Activated CD4-positive, alpha-beta T cell treated with anti-CD3 and anti-CD28 coated beads, Interleukin-2, amount 10 ng/mL, durations not matched to agents 7 days and 5 days (primary cell): ENCODE measurements at places on chromosomes 3 and 15. TPM values are rescaled to one million over a fixed set of nuclear protein-coding genes. Genes with fewer than 3 reads are reported as not detected.

The ACTRT3 gene
- total RNA-seq = 0.20 TPM

GRCh38 chr3:184635126-184635525 lies 73.5 kb downstream of the EPHB3 start:
- peaks cover 4% of the 10 kb centered on the region for H3K27me3 ChIP-seq
- peak overlapping the region; percentile 63 for H3K27ac ChIP-seq
- no peak overlapping the region for H3K4me3 ChIP-seq
- H3K36me3 ChIP-seq = no peaks in the 10 kb centered on the region
- peaks cover 5% of the 10 kb centered on the region for H3K4me1 ChIP-seq
- DNase-seq = no peak

DNA sequence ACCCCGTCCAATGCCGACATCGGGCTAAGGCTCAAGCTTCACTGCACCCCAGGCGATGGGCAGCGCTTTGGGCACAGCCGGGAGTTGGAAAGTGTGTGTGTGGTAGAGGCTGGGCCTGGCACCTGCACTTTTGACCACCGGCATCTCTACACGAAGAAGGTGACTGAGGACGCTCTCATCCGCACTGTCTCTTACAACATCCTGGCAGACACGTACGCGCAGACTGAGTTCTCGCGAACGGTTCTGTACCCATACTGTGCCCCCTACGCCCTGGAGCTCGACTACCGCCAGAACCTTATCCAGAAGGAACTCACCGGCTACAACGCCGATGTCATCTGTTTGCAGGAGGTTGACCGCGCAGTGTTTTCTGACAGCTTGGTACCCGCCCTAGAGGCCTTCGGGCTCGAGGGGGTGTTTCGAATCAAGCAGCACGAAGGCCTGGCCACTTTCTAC lies 1.0 kb downstream of the PDE12 start:
- no peaks in the 10 kb centered on the region for H3K27me3 ChIP-seq
- H3K4me3 ChIP-seq = peak overlapping the region; percentile 87
- H3K36me3 ChIP-seq = peaks cover 36% of the 10 kb centered on the region

DNA sequence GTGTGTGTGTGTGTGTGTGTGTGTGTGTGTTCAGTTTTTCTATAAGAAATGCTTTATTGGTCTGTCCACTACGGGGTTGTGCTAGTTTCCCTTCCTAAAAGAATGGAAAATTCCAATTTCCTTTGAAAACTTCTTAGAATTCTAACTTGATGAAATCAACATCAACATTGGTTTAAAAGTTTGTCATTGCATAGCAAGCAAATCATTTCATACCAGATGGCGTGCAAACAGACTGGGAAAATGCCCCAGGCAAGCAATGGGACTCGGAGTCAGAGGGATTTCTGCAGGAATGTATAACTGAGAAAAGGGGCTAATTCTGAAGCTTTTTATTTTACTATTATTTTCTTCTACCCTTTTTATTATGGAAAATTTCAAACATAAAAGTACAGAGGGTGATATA lies 13.1 kb upstream of the DYNC1LI1 start:
- peaks cover 9% of the 10 kb centered on the region for H3K27me3 ChIP-seq
- H3K27ac ChIP-seq = no peak overlapping the region
- no peaks in the 10 kb centered on the region for H3K4me1 ChIP-seq
- no peak for DNase-seq
- H3K36me3 ChIP-seq = peaks cover 3% of the 10 kb centered on the region

GRCh38 chr3:155604126-155604525 lies 140.7 kb downstream of the PLCH1 start:
- no peaks in the 10 kb centered on the region for H3K36me3 ChIP-seq
- H3K4me3 ChIP-seq = no peak overlapping the region
- no peak overlapping the region for H3K27ac ChIP-seq
- peaks cover 9% of the 10 kb centered on the region for H3K27me3 ChIP-seq
- no peaks in the 10 kb centered on the region for H3K4me1 ChIP-seq

- no peaks in the 10 kb centered on the region for H3K27me3 ChIP-seq
- H3K36me3 ChIP-seq = peaks cover 33% of the 10 kb centered on the region
- no peak overlapping the region for H3K4me3 ChIP-seq
- no peak overlapping the region for H3K27ac ChIP-seq
Measured at GRCh38 chr3:160372780-160373179, 26.2 kb downstream of the IFT80 start.

The RPN1 gene
- 177 TPM for total RNA-seq

DNA sequence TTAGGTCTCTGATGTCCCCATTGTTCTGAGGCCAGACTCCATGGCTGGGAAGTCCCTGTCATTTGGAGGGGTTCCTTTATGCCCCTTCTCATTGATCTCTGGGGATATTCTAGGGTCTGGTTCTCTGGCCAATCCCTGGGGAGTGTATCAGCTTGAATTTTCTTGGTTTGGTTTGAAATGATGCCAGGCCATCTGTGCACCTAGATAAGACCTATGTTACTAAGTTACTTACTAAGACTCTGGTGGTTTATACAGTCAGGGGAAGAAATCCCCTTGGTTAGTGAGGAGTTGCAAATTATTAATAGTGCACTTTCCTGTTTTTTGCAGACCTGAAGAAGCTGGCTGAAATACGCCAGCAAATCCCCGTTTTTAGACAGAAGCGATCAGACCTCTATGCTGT lies 20.3 kb downstream of the NIT2 start:
- no peaks in the 10 kb centered on the region for H3K4me1 ChIP-seq
- DNase-seq = no peak
- H3K4me3 ChIP-seq = no peak overlapping the region
- H3K27me3 ChIP-seq = no peaks in the 10 kb centered on the region
- peaks cover 59% of the 10 kb centered on the region for H3K36me3 ChIP-seq

- H3K27me3 ChIP-seq = peaks cover 8% of the 10 kb centered on the region
- H3K4me3 ChIP-seq = no peak overlapping the region
- no peaks in the 10 kb centered on the region for H3K36me3 ChIP-seq
- H3K4me1 ChIP-seq = no peaks in the 10 kb centered on the region
- no peak overlapping the region for H3K27ac ChIP-seq
- DNase-seq = no peak
Measured at GRCh38 chr3:171788546-171789351, 21.5 kb downstream of the PLD1 start.

The SLC22A13 gene
- total RNA-seq = 0.37 TPM

The SRGAP3 gene
- 3.2 TPM for total RNA-seq

GRCh38 chr3:140091143-140091542 lies 156.2 kb downstream of the CLSTN2 start:
- no peak for DNase-seq
- H3K27ac ChIP-seq = no peak overlapping the region
- no peak overlapping the region for H3K4me3 ChIP-seq
- no peaks in the 10 kb centered on the region for H3K36me3 ChIP-seq
- no peaks in the 10 kb centered on the region for H3K27me3 ChIP-seq
- no peaks in the 10 kb centered on the region for H3K4me1 ChIP-seq
